SIG-M5 (cell line): ENCODE measurements at places on chromosomes 6 and 20.

GRCh38 chr20:57106030-57106682 is 160.3 kb downstream of the BMP7 start:
- no peak for DNase-seq

- DNase-seq, result no peak
Observed at GRCh38 chr6:155404937-155405336, 50.7 kb downstream of the NOX3 start.

DNA sequence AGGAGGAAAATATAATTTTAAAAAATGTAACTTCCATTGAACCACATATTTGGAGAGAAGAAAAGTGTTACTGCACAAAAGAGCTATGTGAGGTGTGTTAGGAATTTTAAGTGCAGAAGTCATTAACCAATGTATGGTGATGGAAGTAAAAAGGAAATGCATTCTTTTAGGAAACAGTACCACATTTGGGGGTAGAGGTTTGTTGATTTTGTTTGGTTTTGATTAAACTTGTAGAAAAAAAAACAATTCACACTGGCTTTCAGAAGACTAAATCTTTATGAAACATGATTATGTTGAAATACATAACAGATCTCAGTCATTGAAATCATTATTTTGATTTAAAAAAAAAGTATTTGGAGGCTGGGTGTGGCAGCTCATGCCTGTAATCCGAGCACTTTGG is 1287.0 kb upstream of the GJE1 start:
- DNase-seq, result no peak

GRCh38 chr6:134647861-134648260 is 302.0 kb downstream of the ALDH8A1 start:
- no peak for DNase-seq

DNA sequence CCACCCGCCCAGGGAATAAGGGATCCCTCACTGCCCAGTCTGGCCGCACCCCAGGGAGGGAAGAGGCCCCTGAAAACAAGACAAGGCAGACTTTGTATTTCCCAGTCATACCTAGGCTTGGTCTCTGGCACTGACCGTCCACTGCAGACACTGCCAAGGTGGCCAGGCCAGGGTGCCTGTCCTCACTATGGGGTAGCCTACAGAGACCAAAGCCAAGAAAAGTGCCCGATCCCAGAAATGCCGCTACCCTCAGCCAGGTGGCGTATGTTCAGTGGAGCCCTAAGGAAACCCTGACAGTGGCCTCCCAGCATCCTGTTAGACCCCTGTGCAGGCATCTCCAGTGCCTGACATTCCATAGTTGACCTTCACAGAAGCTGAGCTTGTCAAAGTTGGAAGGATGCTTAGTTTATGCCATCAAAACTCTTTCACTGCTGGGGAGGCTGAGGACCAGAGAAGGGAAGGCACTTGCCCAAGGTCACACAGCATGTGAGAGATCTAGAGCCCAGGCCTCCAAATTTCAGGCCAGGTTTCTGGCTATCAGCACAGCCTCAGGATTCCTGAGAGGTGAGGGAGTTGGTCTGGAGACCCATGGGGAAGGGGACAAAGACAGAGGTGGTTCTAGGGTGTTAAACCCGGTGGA is 2.5 kb downstream of the SCRT2 start:
- no peak for DNase-seq

GRCh38 chr6:9233686-9234085 is 798.3 kb upstream of the SLC35B3 start:
- no peak for DNase-seq

DNA sequence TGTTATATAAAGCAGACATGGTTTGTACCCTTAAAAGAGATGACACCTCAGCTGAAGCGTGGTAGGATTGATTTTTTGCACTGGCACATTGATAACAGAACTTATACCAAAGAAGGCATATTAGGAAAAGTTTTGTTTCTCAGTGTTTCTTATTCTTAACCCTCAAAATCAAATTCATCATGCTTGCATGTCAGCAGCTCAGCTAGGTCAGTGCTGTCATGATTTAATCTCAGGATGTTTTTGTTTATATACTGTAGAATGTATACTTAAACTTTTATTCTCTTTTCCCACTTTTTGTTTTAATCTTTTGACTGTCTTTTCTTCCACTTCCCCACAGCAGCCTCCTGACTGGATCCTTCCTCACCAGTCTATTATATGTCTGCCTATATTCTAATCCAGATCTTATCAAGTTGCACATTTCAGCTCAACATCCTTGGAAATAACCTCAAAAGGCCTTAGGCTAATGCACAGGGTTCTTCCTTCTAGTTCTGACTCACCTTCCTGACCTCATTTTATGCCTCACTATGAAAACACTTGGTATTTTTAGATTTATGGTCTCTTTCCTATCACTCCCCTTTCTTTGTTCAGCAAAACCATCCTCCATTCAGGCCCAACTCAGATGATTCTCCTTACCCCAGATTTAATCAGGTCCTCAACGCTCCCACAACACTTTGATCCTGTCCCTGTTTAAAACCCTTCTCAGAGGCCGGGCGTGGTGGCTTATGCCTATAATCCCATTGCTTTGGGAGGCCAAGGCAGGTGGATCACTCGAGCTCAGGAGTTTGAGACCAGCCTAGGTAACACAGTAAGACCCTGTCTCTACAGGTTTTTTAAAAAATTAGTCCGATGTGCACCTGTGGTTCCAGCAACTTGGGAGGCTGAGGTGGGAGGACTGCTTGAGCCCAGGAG is 7.2 kb downstream of the HEBP2 start:
- no peak for DNase-seq

GRCh38 chr6:36867471-36868224 is 7.0 kb downstream of the PPIL1 start:
- DNase-seq, result no peak

- no peak for DNase-seq
Observed at GRCh38 chr20:2763186-2763585, 37.2 kb downstream of the CPXM1 start.

- DNase-seq, result no peak
Observed at GRCh38 chr6:111741177-111741952, 131.9 kb downstream of the FYN start.

DNA sequence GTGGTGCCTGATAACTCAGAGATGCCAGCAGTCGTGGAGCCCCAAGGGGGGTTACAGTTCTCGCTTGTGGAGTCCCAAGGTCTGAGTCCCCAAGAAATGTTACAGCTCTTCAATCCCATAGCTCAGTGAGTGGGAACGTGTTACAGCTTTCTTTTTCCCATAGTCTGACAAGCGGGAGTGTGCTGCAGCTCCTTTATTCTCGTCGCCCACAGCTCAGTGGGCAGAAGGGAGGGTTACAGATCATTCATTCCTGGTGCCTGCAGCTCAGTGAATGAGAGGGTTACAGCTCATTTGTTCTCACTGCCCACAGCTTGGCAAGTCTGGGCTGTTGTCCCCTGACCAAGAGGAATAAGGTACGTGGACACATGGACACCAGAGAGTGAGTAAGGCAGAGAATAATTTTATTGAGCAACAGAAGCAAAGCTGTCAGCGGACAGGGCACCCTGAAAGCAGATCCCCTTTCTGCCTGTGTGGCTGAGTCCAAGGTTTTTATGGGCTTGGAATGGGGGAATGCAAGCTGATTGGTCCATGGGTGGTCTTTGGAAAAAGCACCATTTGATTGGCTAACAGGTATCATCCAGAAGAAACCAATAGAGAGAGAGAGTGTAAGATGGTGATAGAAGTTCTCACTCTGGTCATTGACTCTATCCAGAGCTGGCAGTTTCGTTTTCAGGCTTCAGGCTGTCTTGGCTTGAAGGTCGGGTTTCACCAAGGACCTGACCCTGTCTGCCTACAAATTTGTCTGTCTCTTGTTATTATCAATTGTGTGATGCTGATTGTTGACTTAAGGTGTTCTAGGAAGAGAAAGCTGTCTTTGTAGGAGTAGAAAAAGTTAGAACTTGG is 16.4 kb downstream of the RNF217 start:
- DNase-seq, result no peak

DNA sequence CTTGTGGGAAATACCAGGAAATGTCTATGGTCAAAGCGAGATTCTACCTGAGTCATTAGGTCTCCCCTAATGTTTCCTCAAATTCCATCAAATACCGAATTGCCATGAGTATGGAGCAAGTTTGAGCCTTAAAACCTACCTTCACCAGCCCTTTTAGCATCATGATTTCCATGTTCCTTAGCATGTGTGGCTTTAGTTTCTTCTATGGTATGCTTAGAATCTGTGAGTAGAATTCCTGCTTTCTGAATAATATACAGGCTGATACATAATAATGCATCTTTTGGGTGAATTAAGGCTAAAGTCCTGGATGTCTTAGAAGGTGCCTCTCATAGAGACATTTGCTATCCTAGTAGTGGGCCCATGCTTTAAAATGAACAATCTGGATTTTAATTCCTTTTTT is 32.0 kb downstream of the TSPYL4 start:
- DNase-seq, result no peak

- no peak for DNase-seq
Observed at GRCh38 chr6:22082218-22082617, 214.6 kb downstream of the PRL start.

DNA sequence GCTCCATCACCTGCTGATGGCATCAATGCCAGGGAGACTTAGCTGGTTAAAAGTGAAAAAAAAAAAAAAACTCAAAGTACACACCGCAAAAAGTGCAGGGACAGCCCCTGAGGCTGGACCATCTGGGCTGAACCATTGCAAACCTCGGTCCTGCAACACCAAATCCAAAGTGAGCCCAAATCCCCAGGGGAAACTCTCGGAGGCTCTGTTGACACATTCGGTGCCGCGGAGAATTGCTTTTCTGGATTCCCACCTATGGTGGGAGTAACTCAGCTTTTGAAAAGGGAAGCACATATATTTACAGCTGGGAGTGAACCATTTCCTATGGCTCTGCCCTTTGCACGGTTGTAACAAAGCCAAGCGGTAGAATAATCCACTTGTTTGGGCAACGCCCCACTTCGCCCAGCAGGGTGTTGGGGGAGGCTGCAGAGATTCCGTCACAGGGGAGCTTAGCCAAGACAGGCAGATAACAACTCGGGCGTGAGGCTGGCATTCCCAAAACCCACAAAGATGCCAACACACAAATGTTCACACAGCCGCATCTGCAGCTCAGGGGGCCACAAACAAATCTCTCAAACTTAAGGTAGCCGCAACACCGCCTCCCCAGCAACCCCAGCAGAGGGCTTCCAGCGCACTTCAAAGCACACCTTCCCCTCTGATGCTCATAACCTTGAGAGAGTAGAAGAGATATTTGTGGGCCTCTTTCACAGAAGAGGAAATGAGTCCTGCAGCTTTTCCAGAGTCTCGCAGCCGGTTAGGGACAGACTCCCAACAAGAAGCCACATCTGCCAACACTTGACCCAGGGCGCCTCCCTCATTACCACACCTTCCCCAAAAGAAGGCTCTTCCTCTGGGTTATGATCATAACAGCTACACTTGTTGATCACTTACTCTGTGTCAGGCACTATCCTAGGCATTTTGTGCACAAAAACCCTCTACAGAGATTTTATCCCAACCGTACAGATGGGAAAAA is 11.4 kb downstream of the ZC3H12D start:
- DNase-seq, result no peak

DNA sequence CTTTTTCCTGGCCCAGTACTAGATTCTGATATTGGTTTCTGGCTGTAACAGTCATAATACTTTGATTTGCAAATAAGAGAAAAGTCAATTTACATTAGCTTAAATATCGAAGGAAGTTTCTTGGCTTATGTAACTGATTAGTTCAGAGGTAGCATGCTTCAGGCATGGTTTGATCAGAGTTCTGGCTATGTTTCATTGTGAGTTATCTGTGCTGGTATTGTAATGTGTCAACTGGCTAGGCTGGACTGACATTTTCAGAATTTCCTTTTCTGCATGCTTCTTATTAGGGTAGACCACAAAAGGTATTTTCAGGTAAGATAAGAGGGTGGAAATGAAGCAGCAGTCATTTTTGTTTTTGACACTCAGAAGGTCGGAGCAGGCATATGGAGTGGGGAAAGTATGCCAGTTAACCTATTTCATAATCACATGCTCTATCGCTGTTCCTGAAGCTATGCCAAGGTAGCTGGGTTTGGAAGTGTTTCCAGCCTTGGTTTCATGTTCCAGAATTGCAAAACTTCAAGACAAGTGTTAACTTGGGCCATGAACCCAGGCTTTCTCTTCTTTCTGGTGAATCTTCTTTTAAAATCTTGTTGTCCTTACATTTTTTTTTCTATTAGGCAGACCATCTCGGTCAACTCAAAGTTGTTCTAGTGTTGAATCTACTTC is 244.9 kb downstream of the DHX35 start:
- DNase-seq, result no peak

DNA sequence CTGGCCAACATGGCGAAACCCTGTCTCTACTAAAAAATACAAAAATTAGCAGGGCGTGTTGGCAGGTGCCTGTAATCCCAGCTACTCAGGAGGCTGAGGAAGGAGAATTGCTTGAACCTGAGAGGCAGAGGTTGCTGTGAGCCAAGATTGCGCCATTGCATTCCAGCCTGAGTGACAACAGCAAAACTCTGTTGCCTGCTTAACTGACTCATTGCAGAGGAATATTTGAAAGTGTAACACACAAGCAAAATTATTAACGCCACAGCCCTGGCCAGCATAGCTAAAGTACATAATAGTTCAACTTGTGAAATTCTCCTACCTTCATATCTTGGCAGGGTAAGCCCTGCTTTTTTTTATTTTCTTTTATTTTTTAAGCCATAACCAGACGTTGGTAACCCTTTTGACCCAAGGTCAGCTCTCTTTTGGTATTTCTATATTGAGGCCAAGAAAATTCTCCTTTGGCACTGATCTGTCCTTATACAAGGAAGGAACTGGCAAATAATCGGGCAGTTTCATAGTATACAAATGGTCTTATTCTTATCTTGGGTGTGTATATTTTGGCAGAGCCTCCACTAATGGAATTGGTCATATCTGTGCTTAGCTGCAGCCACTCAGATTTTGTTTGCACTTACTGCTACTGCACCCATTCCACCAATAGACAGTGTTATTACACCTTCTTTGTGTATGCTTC is 4.0 kb upstream of the ADGRF5 start:
- DNase-seq, result no peak

- DNase-seq, result no peak
Observed at GRCh38 chr20:15656124-15656523, 917.1 kb downstream of the KIF16B start.

DNA sequence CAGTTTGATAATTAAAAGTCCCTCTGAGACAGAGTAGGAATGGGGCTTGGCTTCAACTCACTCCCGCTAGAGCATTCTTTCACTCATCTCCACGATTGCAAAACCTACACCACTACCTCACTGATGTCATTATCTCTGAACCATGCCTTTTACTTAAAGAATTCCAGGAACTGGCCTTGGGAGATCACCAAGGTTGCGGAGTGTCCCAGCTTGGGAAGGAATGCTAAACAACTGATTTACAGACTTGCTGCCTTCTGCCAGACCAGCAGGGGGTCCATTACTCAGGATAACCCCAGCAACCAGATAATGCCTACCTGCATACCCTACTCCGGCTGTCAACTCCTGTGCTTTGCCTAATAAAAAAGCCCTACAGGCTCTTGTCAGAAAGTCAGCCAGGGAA is 102.2 kb upstream of the RALGAPA2 start:
- DNase-seq, result no peak

GRCh38 chr6:35500782-35501181 is 3.9 kb upstream of the TEAD3 start:
- no peak for DNase-seq

GRCh38 chr20:32761831-32762753 is at the start of gene DNMT3B:
TSS of gene DNMT3B (plus strand) at chr20:32762385. CDS start at chr20:32780324, 17,939 bp downstream.
- DNase-seq, result no peak

- DNase-seq, result no peak
Observed at GRCh38 chr6:105667056-105667455, 264.2 kb upstream of the PREP start.
